H4 (cell line): ENCODE measurements at places on chromosomes 4 and X. TPM values are rescaled to one million over a fixed set of nuclear protein-coding genes. Genes with fewer than 3 reads are reported as not detected.

Gene PNMA3
- 0.08 and 0.86 TPM in 2 replicates for total RNA-seq

Gene PDLIM3
- 12.5 and 16.2 TPM in 2 replicates for total RNA-seq

Gene SMAD1
- 16.2 and 21.1 TPM in 2 replicates for total RNA-seq

Gene CDX4
- not detected in 2 replicates for total RNA-seq

Gene UGT8
- 10.9 and 13.5 TPM in 2 replicates for total RNA-seq

Gene KCND1
- 0.12 TPM in 1 of 2 replicates, not detected in the other for total RNA-seq

Gene NALF2
- 0.06 TPM in 1 of 2 replicates, not detected in the other for total RNA-seq

Gene GRPR
- total RNA-seq: not detected in 2 replicates

Gene FRG2
- total RNA-seq: 0.66 and 1.0 TPM in 2 replicates

Gene HDX
- 4.0 and 7.9 TPM in 2 replicates for total RNA-seq

Gene CCDC110
- total RNA-seq: 0.12 TPM in 1 of 2 replicates, not detected in the other

Gene CPZ
- total RNA-seq: 1.2 and 1.6 TPM in 2 replicates

Gene CENPVL3
- total RNA-seq: 0.27 TPM in 1 of 2 replicates, not detected in the other

Gene GC
- not detected in 2 replicates for total RNA-seq

Gene SUPT20HL2
- total RNA-seq: not detected in 2 replicates

Gene IL1RAPL2
- total RNA-seq: 0.23 TPM in 1 of 2 replicates, not detected in the other

Gene LSM6
- total RNA-seq: 82.5 and 88.1 TPM in 2 replicates

Gene SPARCL1
- 0.12 TPM in 1 of 2 replicates, not detected in the other for total RNA-seq

Gene SEC24D
- 41.0 and 62.8 TPM in 2 replicates for total RNA-seq

Gene LPAR4
- 0.08 TPM in 1 of 2 replicates, not detected in the other for total RNA-seq

Gene NXF2
- total RNA-seq: 0.15 TPM in 1 of 2 replicates, not detected in the other

Gene LONRF3
- total RNA-seq: 1.8 and 2.7 TPM in 2 replicates

Gene TMPRSS11F
- total RNA-seq: not detected in 2 replicates

Gene RGS12
- total RNA-seq: 13.6 and 16.6 TPM in 2 replicates

Gene SMIM10L2A
- 0.04 and 0.25 TPM in 2 replicates for total RNA-seq

Gene EFHC2
- not detected in 2 replicates for total RNA-seq

Gene SAGE1
- total RNA-seq: not detected in 2 replicates

Gene ZNF81
- total RNA-seq: 1.5 and 2.3 TPM in 2 replicates

Gene TREX2
- 1.2 TPM in 1 of 2 replicates, not detected in the other for total RNA-seq

Gene LRIT3
- not detected in 2 replicates for total RNA-seq
